ENCODE measurements at places on chromosomes 1 and 21. TPM values are rescaled to one million over a fixed set of nuclear protein-coding genes. Genes with fewer than 3 reads are reported as not detected.
A peak's percentile ranks its signal among the peaks of the same experiment; 100 is the strongest.

DNA sequence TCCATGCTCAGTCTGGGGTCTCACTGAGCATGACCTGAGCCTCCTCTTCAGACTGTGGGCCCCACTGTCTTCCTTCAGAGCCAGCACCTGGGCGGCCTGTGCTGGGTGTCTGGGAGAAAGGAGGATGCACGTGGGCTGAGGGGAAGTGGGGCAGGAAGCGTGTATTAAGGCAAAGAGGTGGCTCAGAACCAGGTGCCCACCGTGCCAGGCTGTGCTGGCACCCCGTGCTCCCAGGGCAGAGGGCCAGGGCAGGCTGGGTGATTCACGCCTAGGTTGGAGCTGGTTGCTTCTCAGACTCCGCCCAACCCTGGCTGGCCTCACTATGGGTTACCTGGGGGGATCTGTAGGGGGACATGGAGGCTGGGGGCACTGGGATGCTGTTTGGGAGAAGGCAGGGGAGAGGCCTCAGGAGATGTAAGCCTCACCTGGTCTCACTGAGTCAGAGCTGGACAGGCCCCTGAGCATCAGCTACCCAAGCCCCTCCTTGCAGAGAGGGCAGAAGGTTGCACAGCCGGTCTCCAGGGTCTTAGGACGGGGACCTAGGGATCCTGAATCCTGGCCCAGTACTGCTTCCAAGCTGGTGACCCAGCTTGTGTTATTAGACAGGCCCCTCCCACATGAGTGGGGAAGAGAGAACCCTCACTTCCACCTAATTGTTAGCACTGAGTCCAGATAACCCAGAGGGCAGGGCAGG lies 18.6 kb upstream of the PADI1 start:
- H3K4me1 ChIP-seq = peaks cover 9% of the 10 kb centered on the region
- no peak overlapping the region for H3K27ac ChIP-seq
- H3K36me3 ChIP-seq = no peaks in the 10 kb centered on the region
- H3K4me3 ChIP-seq = no peak overlapping the region

The SH2D2A gene
- total RNA-seq = 453 TPM

- H3K36me3 ChIP-seq = no peaks in the 10 kb centered on the region
- no peak overlapping the region for H3K27ac ChIP-seq
- H3K4me3 ChIP-seq = no peak overlapping the region
- no peaks in the 10 kb centered on the region for H3K4me1 ChIP-seq
- DNase-seq = no peak
These were observed 21.9 kb downstream of the MT1HL1 start for GRCh38 chr1:236982380-236982779.

The METTL25B gene
- 45.2 TPM for total RNA-seq

DNA sequence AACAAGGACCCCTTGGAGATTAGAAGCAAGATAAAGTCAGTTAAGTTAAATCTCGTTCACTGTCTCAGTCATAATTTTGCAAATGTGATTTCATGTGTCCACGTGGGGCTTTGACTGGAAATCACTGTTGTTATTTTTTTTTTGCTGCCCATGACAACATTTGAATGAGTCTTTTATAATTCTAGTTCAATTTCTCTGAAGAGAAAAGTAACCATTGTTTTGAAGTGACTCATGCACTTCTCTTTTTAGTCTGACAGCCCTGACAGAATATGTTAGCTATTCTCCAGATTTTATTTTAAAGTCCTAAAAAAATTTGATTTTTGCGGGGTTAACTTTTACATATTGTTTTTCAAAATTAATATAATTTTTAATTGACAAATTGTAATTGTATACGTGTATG lies 30.7 kb upstream of the NLRP3 start:
- H3K36me3 ChIP-seq = no peaks in the 10 kb centered on the region
- DNase-seq = no peak
- H3K27ac ChIP-seq = no peak overlapping the region
- H3K4me1 ChIP-seq = peaks cover 25% of the 10 kb centered on the region

- H3K27ac ChIP-seq = no peak overlapping the region
- H3K4me1 ChIP-seq = no peaks in the 10 kb centered on the region
- peaks cover 8% of the 10 kb centered on the region for H3K27me3 ChIP-seq
- H3K36me3 ChIP-seq = no peaks in the 10 kb centered on the region
These were observed 623.2 kb downstream of the LMO4 start for GRCh38 chr1:87951852-87952251.

GRCh38 chr1:9404117-9404914 lies 111.6 kb downstream of the SPSB1 start:
- no peak for DNase-seq
- H3K27ac ChIP-seq = no peak overlapping the region
- no peaks in the 10 kb centered on the region for H3K27me3 ChIP-seq
- peaks cover 13% of the 10 kb centered on the region for H3K4me1 ChIP-seq

The TTC22 gene
- 0.76 TPM for total RNA-seq

The CFHR4 gene
- not detected for total RNA-seq

- peaks cover 42% of the 10 kb centered on the region for H3K4me1 ChIP-seq
- H3K4me3 ChIP-seq = no peak overlapping the region
- H3K36me3 ChIP-seq = no peaks in the 10 kb centered on the region
These were observed 118.3 kb upstream of the SLC25A33 start for GRCh38 chr1:9420835-9421532.

The B3GALT2 gene
- not detected for total RNA-seq

The MYCL gene
- total RNA-seq = 0.57 TPM

- DNase-seq = no peak
- H3K27me3 ChIP-seq = no peaks in the 10 kb centered on the region
- no peak overlapping the region for H3K27ac ChIP-seq
- H3K4me3 ChIP-seq = no peak overlapping the region
These were observed 115.2 kb downstream of the ROR1 start for GRCh38 chr1:63888984-63889383.

The GJA5 gene
- not detected for total RNA-seq

The GSTM5 gene
- total RNA-seq = 0.46 TPM

The SPRR2G gene
- total RNA-seq = not detected

GRCh38 chr1:241593186-241593585 lies 47.0 kb downstream of the CHML start:
- no peak overlapping the region for H3K27ac ChIP-seq
- no peaks in the 10 kb centered on the region for H3K27me3 ChIP-seq
- H3K4me3 ChIP-seq = no peak overlapping the region
- H3K36me3 ChIP-seq = peaks cover 10% of the 10 kb centered on the region

GRCh38 chr1:84301004-84301784 lies at the start of gene SAMD13:
SAMD13 (plus strand) TSS chr1:84301708; CDS start chr1:84303235, 1,527 bp downstream.
- H3K4me1 ChIP-seq = peaks cover 40% of the 10 kb centered on the region
- peaks cover 8% of the 10 kb centered on the region for H3K27me3 ChIP-seq
- H3K27ac ChIP-seq = peak within 1 kb of the TSS; percentile 3
- H3K4me3 ChIP-seq = peak within 1 kb of the TSS; percentile 76

GRCh38 chr1:16440131-16440469 lies 424 bp upstream of the NECAP2 start:
- peak overlapping the region; percentile 89 for H3K4me3 ChIP-seq
- H3K27me3 ChIP-seq = no peaks in the 10 kb centered on the region
- DNase-seq = no peak
- H3K27ac ChIP-seq = peak overlapping the region; percentile 84
- peaks cover 27% of the 10 kb centered on the region for H3K36me3 ChIP-seq

DNA sequence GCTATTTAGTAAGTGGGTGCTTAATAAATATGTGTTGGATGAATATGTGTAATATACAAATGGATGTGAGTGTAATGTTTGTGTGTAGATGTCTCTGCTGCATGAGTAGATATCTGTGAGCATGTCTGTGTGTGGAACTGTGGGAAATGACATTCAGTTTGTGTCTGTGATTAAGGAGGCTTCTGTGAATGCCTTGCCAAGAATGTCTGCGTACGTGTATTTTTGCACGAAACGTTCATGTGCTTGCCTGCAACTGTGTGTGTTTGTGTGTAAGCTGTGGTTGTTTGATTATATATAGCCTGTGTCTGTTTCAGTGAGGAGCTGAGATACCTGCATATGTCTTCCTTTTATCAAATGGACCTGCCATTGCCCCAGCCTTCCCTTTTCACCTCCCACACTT lies 13.8 kb downstream of the DMBX1 start:
- no peak overlapping the region for H3K4me3 ChIP-seq
- DNase-seq = no peak
- H3K27me3 ChIP-seq = peaks cover 32% of the 10 kb centered on the region

DNA sequence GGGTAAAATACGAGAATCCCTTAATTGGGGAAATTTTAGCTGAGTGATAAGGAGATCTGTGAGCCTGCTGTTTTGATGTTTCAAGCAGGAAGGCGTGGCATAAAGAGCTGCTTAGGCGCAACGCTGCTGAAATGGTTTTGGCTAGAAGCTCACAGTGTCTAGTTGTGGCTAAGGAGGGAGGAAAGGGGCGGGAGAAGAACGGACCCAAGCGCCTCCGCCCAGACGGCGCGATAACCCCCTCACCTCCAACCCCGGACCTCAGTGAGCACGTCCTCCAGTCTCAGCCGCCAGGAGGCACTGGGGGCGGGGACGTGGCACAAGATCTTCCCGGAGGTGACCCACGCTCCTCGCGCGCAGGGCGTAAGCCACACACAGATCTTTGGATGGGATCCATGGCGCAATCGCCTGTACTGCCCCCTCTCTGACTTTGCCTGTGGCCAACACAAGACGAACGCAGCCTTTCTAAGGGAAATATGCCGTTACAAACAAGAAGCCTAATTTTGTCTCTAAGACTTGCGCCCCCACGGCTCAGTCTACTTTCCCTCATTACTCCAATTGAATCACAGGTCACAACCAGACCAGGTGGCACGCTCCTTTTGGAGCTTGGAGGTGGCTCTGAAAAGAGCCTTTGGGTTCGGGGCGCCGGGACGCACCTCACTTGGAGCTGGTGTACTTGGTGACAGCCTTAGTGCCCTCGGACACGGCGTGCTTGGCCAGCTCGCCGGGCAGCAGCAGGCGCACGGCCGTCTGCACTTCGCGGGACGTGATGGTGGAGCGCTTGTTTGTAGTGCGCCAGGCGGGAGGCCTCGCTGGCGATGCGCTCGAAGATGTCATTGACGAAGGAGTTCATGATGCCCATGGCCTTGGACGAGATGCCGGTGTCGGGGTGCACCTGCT lies 23.4 kb upstream of the RNF187 start:
- peaks cover 3% of the 10 kb centered on the region for H3K27me3 ChIP-seq
- peak overlapping the region; percentile 82 for H3K4me3 ChIP-seq
- DNase-seq = peak; percentile 84
- H3K36me3 ChIP-seq = peaks cover 11% of the 10 kb centered on the region

DNA sequence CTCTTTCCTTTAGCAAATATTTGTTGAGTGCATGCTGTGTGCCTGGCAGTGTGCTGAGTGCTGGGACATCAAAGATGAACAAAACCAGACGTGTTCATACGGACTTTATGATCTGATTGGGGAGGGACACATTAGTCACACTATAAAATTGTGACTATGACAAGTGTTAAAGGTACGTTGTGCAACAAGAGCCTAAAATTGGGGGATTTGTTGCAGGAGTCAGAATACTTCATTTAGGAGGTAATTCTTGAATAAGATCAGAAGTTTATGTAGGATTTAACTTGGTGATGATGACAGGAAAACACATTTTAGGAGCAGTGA lies 29.6 kb downstream of the B3GALT2 start:
- H3K27me3 ChIP-seq = no peaks in the 10 kb centered on the region
- no peak for DNase-seq

DNA sequence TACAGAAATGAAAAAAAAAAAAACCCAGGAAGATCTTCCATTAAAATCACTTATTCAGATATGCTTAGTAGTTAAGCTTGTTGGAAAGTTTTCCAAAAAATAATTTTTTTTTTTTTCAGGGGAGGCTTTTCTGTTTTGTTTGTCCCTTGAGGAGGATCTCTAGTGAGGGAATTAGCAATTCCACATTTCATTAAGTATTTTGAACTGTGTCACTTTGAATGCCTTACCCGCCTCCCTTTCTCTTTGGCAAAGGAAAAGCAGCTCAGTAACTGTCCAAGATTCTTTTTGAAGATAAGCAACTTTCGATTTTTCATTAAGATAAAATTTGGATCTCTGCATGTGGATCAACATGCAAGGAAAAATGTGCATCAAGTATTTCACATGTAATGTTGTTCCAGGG lies 1.8 kb downstream of the NTNG1 start:
- H3K4me3 ChIP-seq = no peak overlapping the region
- peaks cover 17% of the 10 kb centered on the region for H3K4me1 ChIP-seq
- H3K27me3 ChIP-seq = peaks cover 49% of the 10 kb centered on the region
- H3K27ac ChIP-seq = no peak overlapping the region
- no peak for DNase-seq
- no peaks in the 10 kb centered on the region for H3K36me3 ChIP-seq

DNA sequence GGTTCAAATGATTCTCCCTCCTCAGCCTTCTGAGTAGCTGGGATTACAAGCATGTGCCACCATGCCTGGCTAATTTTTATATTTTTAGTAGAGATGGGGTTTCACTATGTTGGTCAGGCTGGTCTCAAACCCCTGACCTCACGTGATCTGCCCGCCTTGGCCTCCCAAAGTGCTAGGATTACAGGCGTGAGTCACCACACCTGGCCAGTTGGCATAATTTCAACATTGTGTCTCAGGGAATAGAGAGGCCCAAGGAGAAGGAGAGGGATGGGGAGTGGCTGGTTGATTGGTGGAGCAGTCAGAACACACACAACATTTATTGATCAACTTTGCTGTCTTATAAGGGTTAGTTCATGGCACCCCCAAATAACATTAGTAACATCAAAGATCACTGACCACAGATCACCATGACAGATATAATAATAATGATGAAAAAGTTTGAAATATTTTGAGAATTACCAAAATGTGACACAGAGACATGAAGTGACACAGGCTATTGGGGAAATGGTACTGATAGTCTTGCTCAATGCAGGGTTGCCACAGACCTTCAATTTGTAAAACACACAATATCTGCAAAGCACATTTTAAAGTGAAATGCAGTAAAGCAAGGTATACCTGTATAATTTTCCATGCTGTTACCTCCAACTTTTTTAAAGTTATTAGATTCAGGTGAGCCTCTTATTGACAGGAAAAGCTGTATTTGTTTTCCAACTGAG lies 15.8 kb upstream of the CYB5R1 start:
- peaks cover 23% of the 10 kb centered on the region for H3K27me3 ChIP-seq
- no peak overlapping the region for H3K4me3 ChIP-seq
- DNase-seq = no peak
- no peaks in the 10 kb centered on the region for H3K36me3 ChIP-seq
- no peak overlapping the region for H3K27ac ChIP-seq
- H3K4me1 ChIP-seq = no peaks in the 10 kb centered on the region

- no peak for DNase-seq
- H3K4me3 ChIP-seq = no peak overlapping the region
- H3K27ac ChIP-seq = no peak overlapping the region
- H3K36me3 ChIP-seq = no peaks in the 10 kb centered on the region
- H3K4me1 ChIP-seq = no peaks in the 10 kb centered on the region
These were observed 26.2 kb downstream of the ACOT11 start for GRCh38 chr1:54574158-54574778.

DNA sequence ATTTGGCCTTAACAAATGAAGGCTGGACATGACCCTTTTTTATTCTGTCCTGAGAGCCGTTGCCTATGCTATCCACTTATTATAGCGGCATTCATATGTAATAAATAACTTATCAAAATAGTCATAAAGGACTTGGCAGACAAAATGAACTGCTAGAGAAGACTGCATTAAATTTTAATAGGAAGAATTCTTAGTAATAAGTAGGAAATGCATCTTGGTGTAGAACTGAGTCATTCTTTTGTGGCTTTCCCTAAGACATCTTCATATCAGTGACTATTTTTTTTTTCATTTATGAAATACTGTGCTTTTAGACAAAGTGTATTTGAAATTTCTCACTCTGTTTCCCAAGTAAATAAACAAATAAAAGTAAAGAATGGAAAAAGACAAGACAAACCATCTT lies 45.6 kb downstream of the PBX1 start:
- no peaks in the 10 kb centered on the region for H3K4me1 ChIP-seq
- no peaks in the 10 kb centered on the region for H3K27me3 ChIP-seq
- H3K36me3 ChIP-seq = no peaks in the 10 kb centered on the region
- DNase-seq = no peak
- H3K27ac ChIP-seq = no peak overlapping the region

- peak overlapping the region; percentile 86 for H3K4me3 ChIP-seq
- DNase-seq = peak; percentile 86
- H3K27ac ChIP-seq = peak overlapping the region; percentile 94
- peaks cover 35% of the 10 kb centered on the region for H3K4me1 ChIP-seq
These were observed 42.4 kb downstream of the TMEM53 start for GRCh38 chr1:44631647-44632539.

Measured in activated T-helper 2 cell treated with anti-CD3 and anti-CD28 coated beads, Interferon-gamma antibody, Interleukin-2, Interleukin-4, amounts not matched to agents 10 μg/mL and 5 μg/mL and 100 μg/mL, durations not matched to agents 14 hours and 24 hours and 36 hours (primary cell).